ENCODE measurements at places on chromosomes 6 and 20. TPM values are rescaled to one million over a fixed set of nuclear protein-coding genes. Genes with fewer than 3 reads are reported as not detected.

The EPHA7 gene
- total RNA-seq, result not detected

The APOM gene
- total RNA-seq, result 3.2 TPM

The HMGCLL1 gene
- not detected for total RNA-seq

The TAAR2 gene
- total RNA-seq, result not detected

The TNFAIP3 gene
- total RNA-seq, result 34.5 TPM

The TRIM15 gene
- not detected for total RNA-seq

The SLC17A1 gene
- total RNA-seq, result not detected

The FAXC gene
- not detected for total RNA-seq

The DEFB124 gene
- not detected for total RNA-seq

The UBE2J1 gene
- total RNA-seq, result 30.1 TPM

The KLHDC3 gene
- 76.0 TPM for total RNA-seq

The HTR1E gene
- total RNA-seq, result not detected

The GRIK2 gene
- not detected for total RNA-seq

GRCh38 chr6:142183351-142183750, 36.3 kb downstream of the VTA1 start:
- DNase-seq, result no peak
- H3K36me3 ChIP-seq, result peaks cover 20% of the 10 kb centered on the region
- H3K27ac ChIP-seq, result no peak overlapping the region
- no peak overlapping the region for H3K4me3 ChIP-seq

DNA sequence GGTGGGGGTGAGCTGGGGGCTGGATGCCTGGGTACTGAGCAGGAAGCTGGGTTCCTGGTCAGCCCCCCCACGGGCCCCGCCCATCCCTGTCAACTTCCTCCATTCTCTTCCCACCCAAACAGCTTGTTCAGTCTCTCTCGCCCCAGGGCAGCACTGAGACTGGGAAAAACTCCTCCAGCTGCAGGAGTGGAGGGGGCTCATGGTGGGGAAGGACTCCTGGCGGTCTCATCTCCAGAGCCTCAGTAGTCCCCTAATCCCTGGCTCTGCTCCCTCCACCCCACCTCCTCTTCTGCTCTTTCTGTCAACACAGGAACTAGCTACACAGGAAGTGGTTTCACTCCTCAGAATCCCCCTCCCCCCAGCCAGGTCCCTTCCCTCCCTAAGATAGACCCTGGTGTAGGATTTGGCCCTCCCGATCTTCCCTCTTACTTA, at the start of gene GPSM3:
Gene GPSM3 (minus strand): TSS at position 36 of the 432 bp plus-strand sequence. CDS start 130 bp downstream, outside the sequence.
- no peaks in the 10 kb centered on the region for H3K27me3 ChIP-seq
- H3K4me1 ChIP-seq, result peaks cover 50% of the 10 kb centered on the region
- peaks cover 42% of the 10 kb centered on the region for H3K36me3 ChIP-seq
- peak within 1 kb of the TSS; percentile 99 for H3K4me3 ChIP-seq
- peak; percentile 66 for DNase-seq

DNA sequence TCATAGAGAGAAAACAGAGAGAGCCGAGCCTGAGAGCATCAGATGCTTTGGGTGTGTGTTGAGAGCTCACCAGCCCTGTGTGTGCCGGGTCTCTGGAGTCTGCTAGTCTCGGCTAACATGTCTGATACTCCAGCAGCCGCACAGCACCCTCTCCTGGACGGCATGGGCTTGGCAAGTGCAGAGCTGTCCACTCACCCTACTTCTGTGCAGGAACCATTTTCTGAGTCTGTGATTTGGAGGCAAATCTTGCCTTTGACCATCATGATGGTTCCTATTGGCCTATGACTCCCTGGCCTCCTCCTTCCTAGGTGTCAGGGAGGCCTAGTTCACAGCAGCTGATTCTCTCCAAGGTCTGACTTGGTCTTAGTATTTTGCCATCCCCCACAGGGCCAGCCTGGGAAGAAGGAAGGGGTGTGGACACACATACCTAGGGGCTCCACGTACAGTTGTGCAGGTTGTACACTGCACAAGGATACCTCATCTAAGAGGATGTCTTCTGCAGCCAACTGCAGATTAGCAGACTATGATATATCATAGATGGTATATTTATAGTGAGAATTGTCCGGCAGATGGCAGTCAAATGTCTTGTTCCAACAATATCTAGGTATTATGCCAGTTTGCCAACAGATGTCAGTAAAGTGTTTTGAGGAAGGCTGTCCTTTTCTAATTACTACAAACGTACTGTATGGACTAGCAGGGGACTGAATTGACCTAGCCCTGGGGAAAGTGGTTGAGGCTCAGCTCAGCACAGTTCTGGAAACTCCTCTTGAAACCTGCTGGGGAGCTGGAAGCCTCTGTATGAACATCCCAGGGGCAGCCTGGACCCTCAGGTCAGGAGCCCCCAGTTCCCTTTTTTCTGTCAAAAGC, 13.0 kb downstream of the FGD2 start:
- H3K27me3 ChIP-seq, result no peaks in the 10 kb centered on the region
- no peak overlapping the region for H3K4me3 ChIP-seq
- H3K36me3 ChIP-seq, result peaks cover 9% of the 10 kb centered on the region
- H3K4me1 ChIP-seq, result peaks cover 56% of the 10 kb centered on the region
- peak; percentile 96 for DNase-seq

DNA sequence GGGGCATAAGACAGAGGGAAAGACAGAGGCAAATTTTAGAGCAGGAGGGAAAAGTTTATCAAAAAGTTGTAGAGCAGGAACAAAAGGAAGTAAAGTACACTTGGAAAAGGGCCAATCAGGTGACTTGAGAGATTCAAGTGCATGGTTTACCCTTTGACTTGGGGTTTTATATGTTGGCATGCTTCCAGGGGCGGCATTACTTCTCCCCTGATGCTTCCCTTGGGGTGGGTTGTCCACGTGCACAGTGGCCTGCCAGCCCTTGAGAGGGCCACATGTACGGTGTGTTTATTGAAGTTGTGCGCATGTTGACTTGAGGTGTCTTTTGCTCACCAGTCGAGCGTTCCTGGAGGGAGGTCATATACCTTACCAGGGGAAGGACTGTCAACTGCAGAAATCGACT, 259.5 kb upstream of the JARID2 start:
- no peaks in the 10 kb centered on the region for H3K36me3 ChIP-seq
- no peaks in the 10 kb centered on the region for H3K4me1 ChIP-seq

GRCh38 chr6:158290659-158291058, 21.6 kb upstream of the TULP4 start:
- peaks cover 25% of the 10 kb centered on the region for H3K36me3 ChIP-seq
- peaks cover 50% of the 10 kb centered on the region for H3K4me1 ChIP-seq
- H3K27me3 ChIP-seq, result no peaks in the 10 kb centered on the region
- H3K4me3 ChIP-seq, result peak overlapping the region; percentile 75
- peak; percentile 83 for DNase-seq
- peak overlapping the region; percentile 92 for H3K27ac ChIP-seq

GRCh38 chr6:20341096-20341495, 60.6 kb upstream of the E2F3 start:
- H3K4me3 ChIP-seq, result no peak overlapping the region
- H3K27ac ChIP-seq, result peak overlapping the region; percentile 41
- H3K4me1 ChIP-seq, result peaks cover 36% of the 10 kb centered on the region
- peaks cover 5% of the 10 kb centered on the region for H3K36me3 ChIP-seq

GRCh38 chr6:89970609-89971337, 76.5 kb downstream of the GJA10 start:
- H3K27me3 ChIP-seq, result no peaks in the 10 kb centered on the region
- no peak overlapping the region for H3K27ac ChIP-seq
- no peak for DNase-seq
- peaks cover 47% of the 10 kb centered on the region for H3K36me3 ChIP-seq
- H3K4me1 ChIP-seq, result peaks cover 29% of the 10 kb centered on the region
- no peak overlapping the region for H3K4me3 ChIP-seq

DNA sequence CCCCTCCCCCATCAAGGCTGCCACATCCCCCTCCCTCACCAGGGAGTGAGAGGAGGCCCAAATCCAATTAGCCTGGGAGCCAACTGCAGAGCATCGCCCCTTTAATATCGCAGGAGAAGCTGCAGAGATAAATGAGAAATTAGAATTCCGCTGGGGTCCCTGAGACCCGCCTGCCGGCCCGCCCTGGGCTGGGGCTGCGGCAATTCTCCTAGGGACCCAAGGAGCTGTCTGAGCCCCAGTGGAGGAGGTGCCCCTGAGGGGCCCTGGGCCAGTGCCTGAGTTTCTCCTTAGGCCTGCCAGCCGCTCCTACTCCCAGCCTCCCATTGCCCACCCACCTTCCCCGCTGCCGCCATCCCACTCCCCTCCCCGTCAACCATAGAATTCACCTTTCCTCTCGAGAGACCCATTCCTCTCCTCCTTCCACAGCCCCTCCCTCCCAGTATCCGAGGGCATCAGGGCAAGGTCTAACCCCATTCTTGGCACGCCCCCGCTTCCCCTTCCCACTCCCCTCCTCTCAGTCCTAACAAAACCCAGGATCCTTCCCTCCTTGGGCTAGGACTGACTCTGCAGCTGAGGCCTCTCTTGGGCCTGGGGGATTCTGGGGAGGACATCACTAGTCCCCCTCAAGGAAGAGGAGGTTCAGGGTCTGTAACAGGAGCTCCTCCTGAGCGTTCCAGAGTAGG, 20.0 kb upstream of the CDH22 start:
- H3K27ac ChIP-seq, result no peak overlapping the region
- H3K4me1 ChIP-seq, result no peaks in the 10 kb centered on the region
- H3K4me3 ChIP-seq, result no peak overlapping the region
- DNase-seq, result no peak

DNA sequence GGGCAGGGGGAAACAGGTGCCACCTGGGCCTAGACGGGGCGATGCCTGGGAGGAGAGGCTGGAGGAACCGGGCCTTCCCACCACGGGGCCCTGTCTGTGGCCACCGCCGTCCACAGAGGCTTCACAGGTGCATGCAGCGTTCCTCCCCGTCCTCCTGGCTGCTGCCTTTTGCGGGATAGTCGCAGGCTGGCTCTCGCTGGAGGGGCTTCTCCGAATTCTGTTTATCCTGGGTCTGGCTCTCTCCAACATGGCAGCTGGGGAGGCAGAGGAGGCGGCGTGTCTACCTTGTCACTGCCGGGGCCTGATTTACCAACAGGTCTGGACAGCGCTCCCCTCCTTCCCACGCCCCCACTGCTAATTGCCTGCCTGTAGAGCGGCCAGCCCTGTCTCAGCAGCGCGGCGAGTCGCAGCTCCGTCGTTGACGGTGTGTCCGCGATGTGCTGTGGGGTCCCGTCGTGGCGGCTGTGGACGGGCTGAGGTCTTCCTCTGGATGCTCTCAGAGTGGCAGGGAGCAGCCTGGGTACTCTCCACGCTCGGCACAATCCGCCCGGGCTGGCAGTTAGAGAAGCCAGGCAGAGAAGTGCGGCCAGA, 262.9 kb downstream of the TAF4 start:
- H3K27me3 ChIP-seq, result peaks cover 4% of the 10 kb centered on the region
- no peaks in the 10 kb centered on the region for H3K36me3 ChIP-seq
- no peak for DNase-seq
- no peaks in the 10 kb centered on the region for H3K4me1 ChIP-seq
- no peak overlapping the region for H3K4me3 ChIP-seq
- H3K27ac ChIP-seq, result no peak overlapping the region

DNA sequence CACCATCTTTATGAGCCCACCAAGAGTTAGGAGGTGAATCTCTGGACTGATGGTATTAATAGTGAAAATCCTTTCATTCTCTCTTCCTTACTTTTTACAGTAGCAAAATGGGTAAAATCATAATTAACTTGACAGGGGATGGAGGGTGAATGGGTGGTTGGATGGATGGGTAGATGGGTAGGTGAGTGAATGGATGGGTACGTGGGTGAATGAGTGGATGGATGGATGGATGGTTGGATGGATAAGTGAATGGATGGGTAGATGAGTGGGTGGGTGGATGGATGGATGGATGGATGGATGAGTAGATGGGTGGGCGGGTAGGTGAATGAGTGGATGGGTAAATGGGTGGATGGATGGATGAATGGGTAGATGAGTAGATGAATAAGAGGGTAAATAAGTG, 63.2 kb downstream of the BMP7 start:
- no peak overlapping the region for H3K4me3 ChIP-seq
- no peaks in the 10 kb centered on the region for H3K4me1 ChIP-seq
- DNase-seq, result no peak
- no peaks in the 10 kb centered on the region for H3K36me3 ChIP-seq
- H3K27me3 ChIP-seq, result no peaks in the 10 kb centered on the region
- no peak overlapping the region for H3K27ac ChIP-seq

DNA sequence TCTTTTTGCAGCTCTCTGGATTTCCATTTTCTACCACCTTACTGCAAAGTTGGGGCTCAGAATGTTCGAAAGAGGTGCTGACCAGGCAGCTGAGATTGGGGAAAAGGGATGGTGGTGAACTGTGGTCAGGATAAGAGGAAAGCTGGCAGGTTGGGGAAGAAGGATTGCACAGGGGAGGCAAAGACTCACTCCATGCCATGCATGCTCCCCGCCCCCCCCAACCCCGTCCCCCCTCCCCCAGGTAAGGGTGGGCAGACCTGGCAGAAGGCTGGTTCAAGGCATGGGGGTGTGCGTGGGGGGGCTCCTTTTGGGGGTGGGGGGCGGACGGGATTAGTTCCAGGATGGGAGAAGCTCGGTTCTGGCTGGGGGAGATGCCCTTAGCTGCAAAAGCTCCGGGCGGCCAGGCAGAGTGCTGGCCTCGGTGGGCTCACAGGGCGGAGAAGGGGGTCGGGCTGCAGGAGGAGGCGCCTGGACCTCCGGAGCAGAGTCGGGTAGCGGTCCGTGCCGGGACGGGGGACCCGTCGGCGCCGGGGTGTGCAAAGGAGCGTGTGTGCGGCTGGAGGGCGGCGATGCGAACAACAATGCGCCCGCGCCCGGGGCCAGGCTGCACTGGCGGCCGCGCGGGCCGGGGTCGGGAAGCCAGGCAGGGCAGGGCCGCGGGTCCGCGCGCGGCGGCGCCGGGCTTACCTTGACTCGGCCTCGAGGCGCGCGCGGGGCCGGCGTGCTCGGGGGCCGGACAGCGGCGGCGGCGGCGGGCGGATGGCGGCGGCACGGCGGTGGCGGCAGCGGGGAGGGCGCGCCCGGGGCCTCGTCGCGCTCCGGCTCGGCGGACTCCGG, 880 bp downstream of the ADNP start:
- no peaks in the 10 kb centered on the region for H3K27me3 ChIP-seq
- peak overlapping the region; percentile 95 for H3K27ac ChIP-seq

Data from activated CD8-positive, alpha-beta T cell treated with anti-CD3 and anti-CD28 coated beads, Interleukin-2, amount 10 ng/mL, durations not matched to agents 7 days and 5 days (primary cell).